ENCODE measurements at places on chromosomes 1 and 21. TPM values are rescaled to one million over a fixed set of nuclear protein-coding genes. Genes with fewer than 3 reads are reported as not detected.

LIN28A gene
- not detected for total RNA-seq

LAMC2 gene
- 0.04 TPM for total RNA-seq

KANK4 gene
- not detected for total RNA-seq

OR10J1 gene
- total RNA-seq, result not detected

GPR52 gene
- 1.9 TPM for total RNA-seq

EPHB2 gene
- not detected for total RNA-seq

CFAP74 gene
- not detected for total RNA-seq

ROR1 gene
- total RNA-seq, result not detected

DNA sequence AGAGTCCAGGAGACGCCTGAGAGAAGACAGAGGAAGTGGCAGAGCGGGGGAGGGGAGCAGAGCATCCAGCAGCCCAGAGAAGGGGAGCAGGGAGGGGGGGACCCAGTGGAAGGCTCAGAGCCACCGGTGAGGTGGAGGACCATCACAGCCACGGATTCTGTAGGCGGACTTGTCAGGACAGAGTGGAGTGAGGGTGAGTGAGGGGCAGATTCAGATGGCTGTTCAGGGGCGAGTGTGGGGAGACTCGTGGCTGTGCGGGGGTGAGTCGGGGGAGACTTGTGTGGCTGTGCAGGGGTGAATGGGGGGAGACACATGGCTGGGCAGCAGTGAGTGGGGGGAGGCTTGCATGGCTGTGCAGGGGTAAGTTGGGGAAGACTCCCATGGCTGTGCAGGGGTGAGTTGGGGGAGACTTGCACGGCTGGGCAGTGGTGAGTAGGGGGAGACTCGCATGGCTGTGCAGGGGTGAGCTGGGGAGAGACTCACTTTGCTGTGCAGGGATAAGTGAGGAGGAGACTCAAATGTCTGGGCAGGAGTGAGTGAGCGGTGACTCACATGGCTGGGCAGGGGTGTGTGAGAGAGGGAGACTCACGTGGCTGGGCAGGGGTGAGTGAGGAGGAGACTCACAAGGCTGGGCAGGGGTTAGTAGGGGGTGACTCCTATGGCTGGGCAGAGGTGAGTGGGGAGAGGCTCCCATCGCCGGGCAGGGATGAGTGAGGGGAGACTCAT lies 56.8 kb upstream of the ABCG1 start:
- peaks cover 39% of the 10 kb centered on the region for H3K4me1 ChIP-seq
- H3K27me3 ChIP-seq, result no peaks in the 10 kb centered on the region
- H3K36me3 ChIP-seq, result no peaks in the 10 kb centered on the region
- peak overlapping the region; percentile 66 for H3K27ac ChIP-seq
- H3K4me3 ChIP-seq, result no peak overlapping the region

GRCh38 chr1:202315576-202316168 lies 26.1 kb downstream of the UBE2T start:
- DNase-seq, result peak; percentile 79
- no peak overlapping the region for H3K4me3 ChIP-seq
- H3K27ac ChIP-seq, result no peak overlapping the region
- peaks cover 10% of the 10 kb centered on the region for H3K27me3 ChIP-seq
- peaks cover 9% of the 10 kb centered on the region for H3K4me1 ChIP-seq
- H3K36me3 ChIP-seq, result no peaks in the 10 kb centered on the region

DNA sequence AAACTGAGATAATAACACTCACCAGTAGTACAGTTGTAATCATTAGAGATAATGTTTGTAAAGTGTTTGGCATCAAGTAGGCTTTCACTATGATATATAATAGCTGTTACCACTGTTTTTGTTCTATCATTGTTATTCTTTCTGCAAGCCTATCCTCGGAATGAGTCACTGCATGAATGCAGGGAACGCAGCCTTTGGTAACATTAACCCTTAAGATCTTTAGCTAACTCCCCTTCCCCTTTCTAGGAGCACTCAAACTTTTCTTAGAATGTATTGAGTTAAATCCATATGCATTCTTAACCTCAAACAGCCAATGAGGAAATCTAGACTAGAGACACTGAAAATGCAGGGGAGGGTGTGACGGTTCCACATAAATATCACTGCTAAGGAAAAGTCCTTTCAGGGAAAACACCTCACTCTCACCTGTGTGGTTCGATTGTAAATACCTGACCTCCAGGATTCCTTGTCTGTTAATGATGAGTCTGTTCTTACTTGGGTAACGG lies 467.3 kb downstream of the SETD4 start:
- no peaks in the 10 kb centered on the region for H3K36me3 ChIP-seq
- no peak for DNase-seq
- H3K4me3 ChIP-seq, result no peak overlapping the region
- no peaks in the 10 kb centered on the region for H3K27me3 ChIP-seq

DNA sequence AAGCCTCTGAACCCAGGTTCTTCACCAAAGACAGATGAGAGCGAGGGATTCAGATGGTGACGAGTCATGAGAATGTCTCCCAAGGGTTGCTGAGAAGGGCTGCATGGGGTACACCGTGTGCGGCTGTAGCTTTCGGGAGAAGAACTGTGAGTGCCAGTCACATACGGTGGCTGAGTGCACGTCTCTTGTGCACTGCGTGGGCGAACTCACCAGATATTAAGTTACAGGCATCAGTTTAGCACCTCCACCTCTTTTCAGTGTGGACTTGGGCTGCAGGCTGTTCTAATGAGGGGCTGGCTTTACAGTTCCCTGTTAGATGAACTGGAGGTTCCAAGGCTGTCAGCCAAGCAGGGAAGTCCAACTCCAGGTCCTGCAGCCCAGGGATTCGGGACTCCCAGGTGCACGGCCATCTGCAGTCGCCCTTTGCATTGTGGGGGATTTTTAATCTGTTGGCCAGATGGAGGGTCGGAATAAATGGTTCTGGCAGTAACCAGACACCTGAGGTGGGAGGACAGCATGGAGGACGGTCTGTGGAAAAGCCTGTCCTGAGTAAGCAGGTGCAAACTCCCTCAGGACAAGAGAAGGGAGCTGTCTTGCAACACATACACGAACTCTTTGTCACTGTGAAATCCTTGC lies 26.5 kb upstream of the AVPR1B start:
- no peak for DNase-seq
- no peaks in the 10 kb centered on the region for H3K36me3 ChIP-seq
- peaks cover 4% of the 10 kb centered on the region for H3K4me1 ChIP-seq

DNA sequence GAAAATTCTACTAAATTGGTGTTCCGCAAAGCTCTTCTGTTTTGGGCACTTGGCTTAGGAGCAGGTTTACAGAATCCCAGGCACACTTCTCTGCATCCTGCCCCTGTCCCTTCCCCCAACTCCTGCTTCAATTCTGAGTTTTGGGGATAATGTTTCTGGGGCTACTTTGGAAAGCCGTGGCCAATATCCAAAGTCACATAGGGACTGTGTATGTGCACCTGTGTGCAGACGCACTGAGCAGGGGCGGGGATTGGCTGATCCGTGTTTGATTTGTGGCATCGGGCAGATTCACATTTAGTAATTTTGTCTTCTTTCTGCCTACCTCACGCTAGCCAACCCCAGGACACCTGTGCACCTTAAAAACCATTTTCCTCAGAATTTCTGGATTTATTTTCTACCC lies 491.9 kb downstream of the SIPA1L2 start:
- H3K36me3 ChIP-seq, result no peaks in the 10 kb centered on the region
- H3K4me1 ChIP-seq, result no peaks in the 10 kb centered on the region
- no peaks in the 10 kb centered on the region for H3K27me3 ChIP-seq
- H3K4me3 ChIP-seq, result no peak overlapping the region

- H3K27me3 ChIP-seq, result peaks cover 2% of the 10 kb centered on the region
- no peak overlapping the region for H3K4me3 ChIP-seq
- H3K27ac ChIP-seq, result no peak overlapping the region
- no peaks in the 10 kb centered on the region for H3K36me3 ChIP-seq
- no peak for DNase-seq
- H3K4me1 ChIP-seq, result no peaks in the 10 kb centered on the region
Measured at GRCh38 chr1:38680801-38681510, 178.6 kb downstream of the RRAGC start.

DNA sequence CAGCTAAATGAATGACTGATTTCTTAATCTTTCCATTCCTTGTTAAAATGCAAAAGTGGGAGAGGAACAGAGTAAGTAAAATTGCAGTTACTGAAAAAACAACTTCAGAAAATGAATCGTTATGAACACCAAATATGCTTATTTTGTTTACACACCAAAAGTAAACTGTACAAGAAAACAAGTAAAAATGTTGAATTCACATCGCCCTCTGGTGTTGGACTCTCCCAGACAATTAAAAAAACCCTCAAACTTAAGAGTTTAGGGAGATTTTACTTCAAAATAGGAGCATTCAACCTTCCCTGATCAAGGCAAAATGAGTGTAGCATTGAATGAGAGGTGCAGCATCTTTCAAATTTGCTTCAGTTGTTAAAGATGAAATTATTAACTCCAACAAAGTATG lies 19.4 kb upstream of the ESRRG start:
- no peaks in the 10 kb centered on the region for H3K27me3 ChIP-seq
- no peaks in the 10 kb centered on the region for H3K4me1 ChIP-seq
- no peaks in the 10 kb centered on the region for H3K36me3 ChIP-seq

GRCh38 chr1:69952676-69953075 lies 252.7 kb downstream of the LRRC40 start:
- H3K27ac ChIP-seq, result no peak overlapping the region
- H3K36me3 ChIP-seq, result no peaks in the 10 kb centered on the region
- no peak for DNase-seq
- H3K4me1 ChIP-seq, result no peaks in the 10 kb centered on the region
- H3K4me3 ChIP-seq, result no peak overlapping the region

DNA sequence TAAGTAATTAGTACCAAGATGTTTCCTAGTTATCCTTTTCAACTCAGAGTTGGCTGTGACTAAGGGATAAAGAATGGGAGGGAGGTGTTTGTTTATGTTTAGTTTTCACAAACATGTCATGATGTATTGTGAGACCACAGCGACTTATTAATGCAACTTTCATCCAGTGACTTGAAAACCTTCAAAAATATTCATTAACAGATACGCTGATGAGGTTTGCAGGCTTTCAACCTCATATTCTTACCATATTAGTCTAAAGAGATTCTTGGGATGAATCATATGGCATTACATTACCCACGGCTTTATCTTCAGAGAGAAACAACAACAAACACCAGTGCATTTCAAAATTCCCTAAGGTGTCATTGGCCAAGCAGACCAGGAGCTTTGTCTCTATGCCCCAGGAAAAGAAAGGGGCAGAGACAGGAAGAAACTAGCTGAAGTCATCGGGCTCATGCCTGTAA lies 36.4 kb downstream of the PALMD start:
- no peak overlapping the region for H3K4me3 ChIP-seq
- peaks cover 8% of the 10 kb centered on the region for H3K27me3 ChIP-seq
- H3K27ac ChIP-seq, result no peak overlapping the region
- no peaks in the 10 kb centered on the region for H3K36me3 ChIP-seq
- no peaks in the 10 kb centered on the region for H3K4me1 ChIP-seq
- DNase-seq, result no peak

DNA sequence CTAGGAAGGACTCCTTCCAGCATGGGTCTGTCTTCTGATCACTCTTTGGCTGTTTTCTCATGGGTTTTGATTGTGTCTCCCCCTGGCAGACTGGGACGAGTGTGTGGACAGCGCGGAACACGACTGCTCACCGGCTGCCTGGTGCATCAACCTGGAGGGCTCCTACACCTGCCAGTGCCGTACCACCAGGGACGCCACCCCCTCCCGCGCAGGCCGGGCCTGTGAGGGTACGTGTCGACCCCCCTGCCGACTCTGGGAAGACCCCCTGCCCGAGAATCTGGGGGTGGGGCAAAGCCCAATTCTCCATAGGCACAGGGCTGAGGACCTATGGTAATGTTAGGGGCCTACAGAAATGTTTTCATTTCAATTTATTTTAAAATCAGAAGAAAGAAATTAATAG lies 38.4 kb downstream of the UMODL1 start:
- H3K4me3 ChIP-seq, result no peak overlapping the region
- peaks cover 10% of the 10 kb centered on the region for H3K4me1 ChIP-seq
- H3K27me3 ChIP-seq, result peaks cover 9% of the 10 kb centered on the region
- no peaks in the 10 kb centered on the region for H3K36me3 ChIP-seq

GRCh38 chr1:208203127-208203847 lies 40.9 kb downstream of the PLXNA2 start:
- H3K36me3 ChIP-seq, result no peaks in the 10 kb centered on the region
- peaks cover 2% of the 10 kb centered on the region for H3K27me3 ChIP-seq
- no peak overlapping the region for H3K27ac ChIP-seq
- H3K4me1 ChIP-seq, result no peaks in the 10 kb centered on the region
- no peak for DNase-seq
- H3K4me3 ChIP-seq, result no peak overlapping the region

- H3K4me1 ChIP-seq, result no peaks in the 10 kb centered on the region
- H3K27ac ChIP-seq, result no peak overlapping the region
- no peaks in the 10 kb centered on the region for H3K36me3 ChIP-seq
Measured at GRCh38 chr21:44636209-44637017, 743 bp upstream of the KRTAP10-10 start.

Measured in activated CD4-positive, alpha-beta T cell treated with anti-CD3 and anti-CD28 coated beads, Interleukin-2, amount 10 ng/mL, durations not matched to agents 7 days and 5 days (primary cell).